ENCODE measurements at places on chromosomes 1 and 21. TPM values are rescaled to one million over a fixed set of nuclear protein-coding genes. Genes with fewer than 3 reads are reported as not detected.

Gene GRHL3
- not detected for total RNA-seq

Gene RGS13
- not detected for total RNA-seq

Gene TMCO4
- 13.0 TPM for total RNA-seq

Gene TMPRSS2
- total RNA-seq = not detected
